ENCODE measurements at places on chromosomes 4 and X. TPM values are rescaled to one million over a fixed set of nuclear protein-coding genes. Genes with fewer than 3 reads are reported as not detected.

ZNF711 gene
- 1.1 TPM for total RNA-seq

SPANXN3 gene
- not detected for total RNA-seq

SMARCA1 gene
- 49.6 TPM for total RNA-seq

TEX13B gene
- total RNA-seq = not detected

FOXP3 gene
- total RNA-seq = 0.12 TPM
